ENCODE measurements at places on chromosomes 1 and 21.

DNA sequence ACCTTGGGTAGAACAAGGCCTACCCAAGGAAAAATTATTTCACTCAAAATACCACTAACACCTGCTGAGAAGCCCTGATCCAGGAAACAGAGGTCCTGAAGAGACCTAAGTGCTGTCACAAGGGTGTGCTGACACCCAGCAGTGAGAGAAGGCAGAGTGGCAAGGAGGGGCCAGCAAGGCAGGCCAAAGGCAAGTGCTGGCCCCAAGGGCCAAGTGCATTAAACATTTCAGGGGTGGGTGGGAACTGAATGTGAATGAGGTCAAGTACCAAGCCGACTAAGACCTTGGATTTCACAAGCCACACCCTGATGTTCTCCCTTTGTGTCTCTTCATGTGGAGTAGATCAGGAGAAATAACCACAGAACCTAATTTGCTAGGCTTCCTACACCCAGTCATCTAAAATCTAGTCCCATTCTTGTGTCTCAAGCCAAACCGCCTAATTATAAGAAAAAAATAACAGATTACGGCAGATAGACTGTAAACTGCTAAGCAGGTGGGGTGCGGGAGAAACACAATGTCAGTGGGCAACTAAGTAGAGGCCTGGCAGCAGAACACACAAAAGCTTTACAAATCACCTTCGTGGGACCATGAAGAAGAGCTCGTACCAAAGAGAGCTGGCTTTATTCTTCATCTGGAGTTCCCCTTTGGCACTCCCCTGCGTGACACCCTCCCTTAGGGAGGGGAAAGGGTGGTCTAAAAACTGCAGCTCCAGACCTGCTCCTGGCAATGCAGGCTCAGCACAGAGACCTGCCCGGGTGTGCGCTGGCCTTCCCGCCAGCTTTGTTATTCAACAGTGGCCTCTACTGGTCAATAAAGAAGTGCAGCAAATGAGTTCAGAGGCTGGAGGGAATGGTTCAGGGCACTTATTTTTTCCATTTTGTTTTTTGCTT, 8.7 kb downstream of the UBE2G2 start:
- H3K4me3 ChIP-seq = no peak overlapping the region
- H3K4me1 ChIP-seq = peaks cover 36% of the 10 kb centered on the region
- peak overlapping the region; percentile 50 for H3K27ac ChIP-seq
- H3K36me3 ChIP-seq = peaks cover 32% of the 10 kb centered on the region

DNA sequence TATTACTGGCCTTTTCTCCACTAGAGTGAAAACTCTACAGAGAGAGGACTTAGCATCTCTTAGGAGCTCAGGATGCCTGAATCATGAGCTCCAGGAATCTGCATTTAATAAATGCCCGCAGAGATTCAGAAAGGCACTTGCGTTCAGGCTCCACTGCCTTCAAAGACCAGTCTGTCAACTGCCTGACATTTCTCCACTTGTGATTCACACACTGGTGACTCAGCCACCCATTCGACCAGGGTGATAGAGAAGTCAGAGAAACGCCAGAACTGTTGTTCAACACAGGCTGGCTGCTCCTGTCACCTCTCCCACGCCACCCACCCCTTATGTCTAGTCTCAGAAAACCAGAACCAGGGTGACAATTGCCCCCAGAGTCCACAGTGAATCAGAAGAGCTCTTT, 26.9 kb upstream of the LBR start:
- DNase-seq = peak; percentile 62
- no peaks in the 10 kb centered on the region for H3K36me3 ChIP-seq
- H3K4me1 ChIP-seq = peaks cover 50% of the 10 kb centered on the region
- peak overlapping the region; percentile 77 for H3K27ac ChIP-seq

DNA sequence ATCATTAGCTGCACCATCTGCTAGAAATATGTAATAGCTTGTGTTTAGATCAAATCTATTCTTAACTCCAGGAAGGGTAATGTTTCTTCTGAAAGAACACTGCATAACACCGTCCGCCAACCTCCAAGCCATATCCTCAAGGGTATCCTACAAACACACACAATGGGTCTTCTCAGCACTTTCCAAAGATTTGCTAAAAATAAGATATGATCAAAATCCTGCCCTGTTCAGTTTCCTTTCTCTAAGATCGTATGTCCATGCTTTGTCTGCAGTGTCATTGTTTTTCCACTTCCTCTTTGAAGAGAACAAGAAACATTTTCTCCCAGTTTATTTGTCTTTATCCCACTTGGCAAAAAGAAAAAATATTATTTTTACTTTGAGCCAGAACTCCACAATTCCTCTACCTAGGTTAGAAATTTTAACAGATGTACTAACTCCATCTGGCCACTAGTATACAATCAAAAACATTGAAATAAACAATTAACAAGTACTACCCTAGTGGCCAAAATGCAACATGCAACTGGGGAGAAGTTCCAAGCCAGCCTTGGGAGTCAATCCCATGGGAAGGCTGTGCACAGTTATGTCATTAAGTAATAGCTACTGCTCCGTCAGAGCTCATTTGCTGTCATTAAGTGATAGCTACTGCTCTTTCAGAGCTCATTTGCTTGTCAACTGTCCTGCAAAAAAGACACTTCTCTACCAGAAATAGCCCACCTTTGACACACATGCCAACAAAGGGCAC, 37.8 kb downstream of the FRRS1 start:
- H3K36me3 ChIP-seq = no peaks in the 10 kb centered on the region
- H3K27me3 ChIP-seq = peaks cover 3% of the 10 kb centered on the region
- no peak overlapping the region for H3K27ac ChIP-seq
- H3K4me1 ChIP-seq = no peaks in the 10 kb centered on the region
- H3K4me3 ChIP-seq = no peak overlapping the region

GRCh38 chr1:228375578-228376261, 30.9 kb downstream of the TRIM11 start:
- no peaks in the 10 kb centered on the region for H3K36me3 ChIP-seq
- H3K27me3 ChIP-seq = peaks cover 22% of the 10 kb centered on the region
- no peak for DNase-seq
- no peak overlapping the region for H3K4me3 ChIP-seq
- peaks cover 9% of the 10 kb centered on the region for H3K4me1 ChIP-seq

DNA sequence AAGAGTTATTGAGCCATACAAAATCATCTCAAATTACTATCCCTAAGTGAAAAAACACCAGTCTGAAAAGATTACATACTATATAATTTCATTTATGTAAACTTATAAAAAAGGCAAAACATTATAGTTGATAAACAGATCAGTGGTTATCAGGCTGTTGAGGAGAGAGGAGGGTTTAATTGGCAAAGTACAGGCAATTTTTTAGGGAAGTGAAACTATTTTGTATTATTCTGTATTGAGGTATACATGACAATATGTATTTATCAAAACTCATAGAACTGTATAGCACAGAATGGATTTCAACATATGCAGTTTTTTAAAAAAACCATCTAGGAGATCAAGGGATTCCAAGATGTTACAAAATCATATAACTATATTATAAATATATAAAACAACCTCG, 403.7 kb downstream of the LTN1 start:
- H3K27ac ChIP-seq = no peak overlapping the region
- no peak overlapping the region for H3K4me3 ChIP-seq
- no peaks in the 10 kb centered on the region for H3K4me1 ChIP-seq
- no peaks in the 10 kb centered on the region for H3K27me3 ChIP-seq
- DNase-seq = no peak

DNA sequence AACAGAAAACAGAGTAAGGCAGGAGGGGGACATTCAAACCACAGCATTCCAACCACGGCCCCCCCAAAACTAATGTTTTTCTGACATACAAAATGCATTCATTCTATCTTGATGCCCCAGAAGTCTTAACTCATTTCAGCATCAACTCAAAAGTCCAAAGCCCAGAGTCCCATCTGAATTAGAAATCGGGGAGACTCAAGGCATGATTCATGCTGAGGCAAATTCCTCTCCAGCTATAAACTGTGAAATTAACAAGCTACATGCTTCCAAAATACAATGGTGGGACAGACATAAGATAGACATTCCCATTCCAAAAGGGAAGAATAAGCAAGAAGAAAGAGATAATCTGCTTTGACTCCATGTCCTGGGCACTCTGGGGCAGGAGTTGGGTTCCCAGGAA, 73.9 kb downstream of the KCNJ15 start:
- no peaks in the 10 kb centered on the region for H3K27me3 ChIP-seq
- H3K27ac ChIP-seq = no peak overlapping the region
- no peaks in the 10 kb centered on the region for H3K36me3 ChIP-seq
- H3K4me1 ChIP-seq = no peaks in the 10 kb centered on the region
- H3K4me3 ChIP-seq = no peak overlapping the region

DNA sequence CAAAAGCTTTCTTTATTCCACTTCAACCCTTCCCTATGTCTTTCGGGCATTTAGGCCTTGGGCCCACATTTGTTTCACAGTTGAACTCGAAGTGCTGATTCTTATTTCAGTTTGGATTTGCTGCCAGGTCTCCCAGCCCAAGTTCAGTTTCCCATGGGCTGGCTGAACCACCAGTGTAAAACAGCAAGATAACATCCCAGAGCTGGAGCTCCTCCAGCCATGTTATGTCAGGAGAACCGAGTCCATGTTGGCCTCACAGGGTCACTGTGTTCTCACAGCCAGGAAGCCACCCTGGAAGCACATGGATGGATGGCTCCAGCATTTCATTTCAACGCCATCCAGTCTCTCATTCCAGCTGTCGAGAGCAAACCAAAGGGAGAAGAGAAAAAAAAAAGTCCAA, 45.2 kb upstream of the RXRG start:
- no peak overlapping the region for H3K27ac ChIP-seq
- no peak overlapping the region for H3K4me3 ChIP-seq
- no peaks in the 10 kb centered on the region for H3K36me3 ChIP-seq
- no peak for DNase-seq

DNA sequence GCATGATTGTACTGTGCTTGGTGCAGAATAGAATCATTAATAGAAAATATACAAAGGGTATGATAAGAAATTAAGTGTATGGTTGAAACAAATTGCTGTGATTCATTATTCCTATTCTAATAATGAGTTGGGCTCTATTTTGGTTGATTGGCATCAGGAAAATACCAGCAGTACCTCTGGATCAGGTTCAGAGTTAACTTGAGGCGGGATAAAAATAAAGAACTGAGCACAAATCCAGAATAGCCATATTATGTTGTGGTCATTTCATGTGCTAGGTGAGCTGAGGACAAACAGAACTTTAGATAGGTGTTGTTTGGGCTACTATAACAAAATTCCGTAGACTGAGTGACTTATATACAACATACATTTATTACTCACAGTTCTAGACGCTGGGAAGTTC, 60.7 kb upstream of the GCLM start:
- H3K36me3 ChIP-seq = no peaks in the 10 kb centered on the region
- no peak overlapping the region for H3K27ac ChIP-seq

DNA sequence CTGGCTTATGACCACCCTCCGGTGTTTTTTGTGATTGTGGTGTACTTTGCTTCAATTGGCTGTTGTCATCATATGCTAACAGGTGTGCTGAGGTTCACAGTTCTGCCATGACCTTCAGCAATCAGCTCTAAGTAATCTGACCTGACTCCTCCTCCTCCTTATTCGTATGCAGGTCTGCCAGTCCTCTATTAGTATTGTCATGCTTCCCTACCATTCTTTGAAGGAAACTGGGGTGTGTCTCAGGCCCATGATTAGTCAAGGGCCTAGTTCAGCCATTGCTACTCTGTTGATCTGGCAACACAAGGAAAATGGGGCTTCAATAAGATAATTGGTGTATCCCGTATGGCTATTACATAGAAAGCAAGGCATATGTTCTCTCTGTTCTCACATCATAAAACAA, 332.3 kb upstream of the DPYD start:
- no peak for DNase-seq
- H3K4me3 ChIP-seq = no peak overlapping the region
- no peaks in the 10 kb centered on the region for H3K4me1 ChIP-seq
- H3K27ac ChIP-seq = no peak overlapping the region
- H3K36me3 ChIP-seq = no peaks in the 10 kb centered on the region
- H3K27me3 ChIP-seq = no peaks in the 10 kb centered on the region

DNA sequence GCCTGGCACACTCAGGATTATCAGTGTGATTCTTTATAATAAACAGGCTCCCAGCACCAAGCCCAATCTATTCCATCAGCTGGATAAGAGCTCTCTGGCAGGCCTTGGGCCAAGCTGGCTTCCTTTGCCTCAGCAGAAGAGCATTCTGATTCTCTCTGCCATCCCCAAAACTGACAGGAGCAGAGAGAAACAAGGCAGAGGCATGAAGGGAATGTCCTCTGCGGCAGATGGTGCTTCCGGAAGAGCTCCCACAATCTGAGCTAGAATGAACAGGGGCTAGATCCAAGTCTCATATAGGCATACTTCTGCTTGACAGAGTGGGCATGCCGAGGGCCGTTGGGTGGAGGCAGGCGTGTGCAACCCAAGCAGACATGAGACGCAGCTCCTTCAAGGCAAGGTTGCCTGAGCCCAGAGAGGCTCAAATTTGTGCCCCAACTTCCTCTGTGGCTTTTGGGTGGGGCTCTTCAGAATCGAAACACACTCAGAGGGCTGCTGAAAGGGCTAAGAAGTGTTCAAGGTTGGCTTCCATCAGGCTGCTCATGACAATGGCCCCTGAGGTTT, 4.0 kb downstream of the CAPN2 start:
- peaks cover 81% of the 10 kb centered on the region for H3K4me1 ChIP-seq
- H3K4me3 ChIP-seq = peak overlapping the region; percentile 85
- DNase-seq = peak; percentile 83
- peak overlapping the region; percentile 95 for H3K27ac ChIP-seq

DNA sequence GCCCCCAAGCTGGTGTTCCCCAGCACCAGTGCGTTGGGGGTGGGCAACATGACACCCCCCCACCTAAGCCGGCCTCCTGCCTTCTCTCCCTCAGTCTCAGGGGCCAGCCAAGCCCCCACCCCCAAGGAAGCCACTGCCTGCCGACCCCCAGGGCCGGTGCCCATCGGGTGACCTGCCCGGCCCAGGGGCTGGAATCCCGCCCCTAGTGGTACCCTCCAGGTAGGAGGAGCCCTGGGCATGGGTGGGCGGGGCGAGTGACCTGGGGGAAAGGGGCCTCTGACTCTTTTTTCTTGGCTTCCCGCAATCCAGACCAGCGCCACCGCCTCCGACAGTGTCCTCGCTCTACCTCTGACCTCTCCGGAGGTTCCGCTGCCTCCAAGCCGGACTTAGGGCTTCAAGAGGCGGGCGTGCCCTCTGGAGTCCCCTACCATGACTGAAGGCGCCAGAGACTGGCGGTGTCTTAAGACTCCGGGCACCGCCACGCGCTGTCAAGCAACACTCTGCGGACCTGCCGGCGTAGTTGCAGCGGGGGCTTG, 1.3 kb upstream of the EFNA4 start:
- H3K27ac ChIP-seq = no peak overlapping the region
- H3K4me1 ChIP-seq = peaks cover 35% of the 10 kb centered on the region
- no peak overlapping the region for H3K4me3 ChIP-seq
- no peak for DNase-seq
- no peaks in the 10 kb centered on the region for H3K27me3 ChIP-seq

- peaks cover 2% of the 10 kb centered on the region for H3K27me3 ChIP-seq
- H3K27ac ChIP-seq = no peak overlapping the region
- H3K4me3 ChIP-seq = no peak overlapping the region
- H3K4me1 ChIP-seq = peaks cover 29% of the 10 kb centered on the region
- no peak for DNase-seq
- H3K36me3 ChIP-seq = no peaks in the 10 kb centered on the region
These were observed 3.3 kb downstream of the RIMS3 start for GRCh38 chr1:40662151-40662550.

GRCh38 chr1:63635681-63636080, 42.5 kb downstream of the PGM1 start:
- no peak overlapping the region for H3K27ac ChIP-seq
- H3K27me3 ChIP-seq = no peaks in the 10 kb centered on the region
- peaks cover 12% of the 10 kb centered on the region for H3K4me1 ChIP-seq
- no peak for DNase-seq
- H3K36me3 ChIP-seq = peaks cover 55% of the 10 kb centered on the region

- DNase-seq = no peak
- H3K4me3 ChIP-seq = no peak overlapping the region
- no peaks in the 10 kb centered on the region for H3K4me1 ChIP-seq
- no peaks in the 10 kb centered on the region for H3K36me3 ChIP-seq
- no peaks in the 10 kb centered on the region for H3K27me3 ChIP-seq
These were observed 102.5 kb downstream of the PLXNA2 start for GRCh38 chr1:208141610-208142192.

Measured in activated CD4-positive, alpha-beta memory T cell treated with anti-CD3 and anti-CD28 coated beads, Interleukin-2, amount 10 ng/mL, durations not matched to agents 7 days and 5 days (primary cell).